ENCODE measurements at places on chromosomes 1 and 21.

DNA sequence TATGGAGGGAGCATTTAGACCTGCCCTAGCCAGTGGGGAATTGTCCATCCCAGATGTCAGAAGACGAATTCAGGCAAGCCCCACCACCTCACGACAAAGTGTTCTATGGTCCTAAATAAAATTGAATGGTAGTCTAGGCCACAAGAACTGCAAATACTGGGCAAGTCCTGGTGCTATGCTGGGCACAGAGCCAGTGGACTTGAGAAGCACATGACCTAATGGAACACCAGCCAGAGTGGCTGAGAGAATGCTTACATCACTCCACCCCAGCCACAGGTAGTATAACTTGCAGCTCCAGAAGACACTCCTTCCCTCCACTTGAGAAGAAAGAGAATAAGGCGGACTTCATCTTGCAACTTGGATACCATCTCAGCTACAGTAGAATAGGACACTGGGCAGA, 567.3 kb upstream of the CXADR start:
- DNase-seq, result no peak

DNA sequence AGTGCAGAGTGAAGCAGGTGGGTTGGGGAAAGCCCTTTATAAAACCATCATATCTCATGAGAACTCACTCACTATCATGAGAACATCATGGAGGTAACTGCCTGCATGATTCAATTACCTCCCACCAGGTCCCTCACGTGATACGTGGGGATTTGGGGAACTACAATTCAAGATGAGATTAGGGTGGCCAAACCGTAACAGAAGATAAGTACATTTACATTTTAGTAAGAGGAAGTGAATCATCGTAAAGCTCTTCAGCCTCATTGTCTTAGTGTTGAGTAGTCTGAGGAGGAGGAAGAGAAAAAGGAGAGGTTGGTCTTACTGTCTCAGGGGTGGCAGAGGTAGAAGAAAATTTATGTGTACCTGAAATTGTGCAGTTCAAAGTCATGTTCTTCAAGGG, 1053.4 kb upstream of the ADGRL4 start:
- DNase-seq, result no peak

GRCh38 chr1:165119086-165119485, 237.4 kb downstream of the LMX1A start:
- no peak for DNase-seq

DNA sequence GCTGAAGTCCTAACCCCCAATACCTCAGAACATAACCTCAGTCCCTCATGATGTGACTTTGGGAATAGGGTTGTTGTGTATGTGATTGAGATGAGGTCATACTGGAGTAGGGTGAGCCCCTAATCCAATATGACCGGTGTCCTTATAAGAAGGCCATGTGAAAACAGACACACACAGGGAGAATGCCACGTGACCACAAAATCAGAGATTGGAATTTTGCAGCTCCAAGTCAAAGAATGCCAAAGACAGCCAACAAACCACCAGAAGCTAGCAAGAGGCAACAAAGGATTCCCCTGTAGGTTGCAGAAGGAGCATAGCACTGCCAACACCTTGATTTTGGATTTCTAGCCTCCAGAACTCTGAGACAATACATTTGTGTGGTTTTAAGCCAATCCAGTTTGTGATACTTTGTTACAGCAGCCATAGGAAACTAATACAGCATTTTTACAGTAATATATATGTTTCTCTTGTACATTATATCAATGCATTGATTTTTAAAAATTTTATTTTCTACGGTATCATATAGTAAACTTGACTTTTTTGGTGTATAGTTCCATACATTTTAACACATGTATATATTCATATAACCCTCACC, 5.4 kb downstream of the ZSWIM5 start:
- no peak for DNase-seq

DNA sequence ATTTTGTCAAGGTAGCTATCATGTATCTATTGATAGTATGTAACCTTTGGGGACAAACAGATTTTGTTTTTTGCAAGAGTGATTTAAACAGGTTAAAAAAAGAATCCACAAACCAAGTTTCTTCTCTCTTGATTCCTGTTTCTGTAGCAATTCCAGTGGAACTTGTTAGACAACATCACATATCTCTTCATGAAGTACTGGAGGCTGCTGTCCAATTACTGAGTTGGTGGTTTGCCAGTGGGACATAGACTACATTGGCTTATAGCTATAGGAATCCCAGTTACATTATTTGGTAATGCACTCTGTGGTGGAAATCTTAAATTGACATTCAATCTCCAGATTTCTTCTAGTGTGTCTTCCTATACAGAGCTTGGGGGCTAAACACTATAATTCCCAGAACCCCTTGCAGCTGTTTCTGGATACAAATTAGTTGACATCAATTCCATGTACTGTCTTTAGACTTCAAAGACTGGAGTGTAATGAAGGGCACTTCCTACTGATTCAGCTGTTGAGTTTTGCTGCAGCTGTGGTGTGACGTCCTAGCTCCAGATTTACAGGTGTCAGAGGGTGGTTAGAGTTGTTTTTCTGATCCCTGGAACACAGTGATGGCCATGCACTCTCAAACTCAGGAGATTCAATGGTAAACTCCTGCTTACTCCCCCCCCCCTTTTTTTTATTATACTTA, 29.4 kb upstream of the GCLM start:
- DNase-seq, result no peak

- no peak for DNase-seq
Observed at GRCh38 chr1:59156526-59157199, 140.2 kb upstream of the FGGY start.

GRCh38 chr1:234477386-234478151, 1.4 kb downstream of the TARBP1 start:
- DNase-seq, result no peak

DNA sequence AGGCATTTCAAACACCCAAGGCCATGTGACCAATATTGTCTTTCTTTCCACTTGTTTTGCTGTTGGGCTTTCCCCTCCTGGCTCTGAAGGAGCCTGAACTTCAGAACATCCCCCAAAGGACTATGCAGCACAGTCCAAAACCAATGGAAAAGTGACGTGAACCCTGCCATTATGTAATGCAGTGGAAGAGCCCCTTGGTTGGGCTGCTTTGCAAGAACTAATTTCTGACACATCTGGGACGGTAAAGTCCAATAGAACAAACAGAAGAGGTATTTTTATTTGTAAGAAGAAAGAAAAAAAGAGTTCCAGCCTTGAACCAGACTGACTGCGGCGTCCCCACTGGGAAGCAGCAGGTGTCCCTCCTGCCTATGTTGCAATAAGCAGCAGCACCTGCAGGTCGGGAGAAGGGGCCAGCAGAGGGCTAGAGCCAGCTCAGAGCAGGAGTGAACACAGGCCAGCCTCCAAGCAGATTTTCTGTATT, 116.7 kb downstream of the CDC7 start:
- DNase-seq, result no peak

DNA sequence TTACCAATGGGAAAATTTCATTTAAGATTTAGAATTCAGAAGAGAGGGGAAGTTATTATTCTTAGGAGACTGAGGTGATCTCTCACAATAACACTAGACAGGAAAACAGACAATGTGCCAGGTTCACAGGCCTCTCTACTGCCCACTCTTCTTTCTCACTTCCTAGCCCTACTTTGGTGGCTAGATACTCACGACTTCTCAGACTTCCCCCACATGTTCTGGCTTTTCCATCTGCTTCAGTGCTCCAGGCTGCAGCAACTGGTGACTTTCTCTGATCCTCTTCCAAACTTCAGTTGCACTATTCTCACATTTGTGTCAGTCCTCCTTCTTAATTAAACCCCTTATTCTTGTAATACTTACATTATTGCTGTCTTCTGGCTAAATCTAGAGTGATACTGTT, 208.7 kb upstream of the KCTD3 start:
- no peak for DNase-seq

DNA sequence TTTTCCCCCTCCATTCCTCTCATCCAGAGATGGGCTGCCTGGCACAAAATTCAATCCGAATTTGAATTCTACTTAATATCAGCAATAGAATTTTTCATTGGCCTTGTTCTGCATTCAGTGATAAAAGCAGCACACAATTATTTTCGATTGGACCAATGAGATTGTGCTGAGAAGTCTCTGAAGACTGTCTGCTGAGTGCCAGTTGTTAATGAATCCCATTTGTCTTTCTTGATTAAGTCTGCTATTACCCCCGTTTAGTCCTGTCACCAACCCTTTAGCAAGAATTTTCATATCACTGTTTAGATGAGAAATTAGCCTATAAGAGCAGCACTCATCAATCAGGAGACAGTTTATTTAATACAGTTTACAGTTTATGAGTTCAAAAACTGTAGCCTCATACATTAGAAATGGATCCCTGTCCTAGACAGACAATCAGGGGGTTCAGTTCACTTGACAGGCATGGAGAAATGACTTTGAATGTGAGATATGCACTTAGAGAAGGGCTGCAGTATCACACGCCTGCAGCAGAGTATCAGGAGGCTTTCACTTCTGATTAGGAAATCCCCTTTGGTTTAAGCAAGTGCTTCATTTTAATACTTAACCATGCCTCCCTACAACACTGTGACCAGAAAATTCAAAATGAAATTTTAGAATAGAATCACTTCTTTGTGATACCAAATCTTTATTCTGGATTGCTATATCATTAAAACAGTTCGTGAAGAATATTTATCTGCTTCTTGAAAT, 304.7 kb upstream of the PTBP2 start:
- no peak for DNase-seq

GRCh38 chr1:162703708-162704107, 71.4 kb downstream of the DDR2 start:
- no peak for DNase-seq

DNA sequence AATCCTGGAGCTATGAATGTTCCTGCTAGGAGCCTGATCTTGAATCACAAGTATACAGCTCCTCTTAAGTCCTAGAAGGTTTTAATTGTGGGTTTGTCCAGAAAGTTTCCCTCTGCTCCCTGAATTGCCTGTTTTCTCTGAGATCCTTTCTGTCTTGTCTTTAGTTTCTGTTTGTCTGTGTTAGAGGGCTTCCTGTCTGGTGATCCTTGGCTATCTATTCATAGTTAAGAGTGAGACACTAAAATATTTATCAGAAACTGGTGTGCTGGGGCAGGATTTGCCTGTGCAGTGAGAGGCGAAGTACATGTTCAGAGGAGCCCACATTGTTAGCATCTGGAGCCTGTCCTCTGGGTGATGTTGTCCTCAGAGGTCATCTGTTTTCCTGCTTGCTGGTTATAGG, 45.4 kb downstream of the ETS2 start:
- no peak for DNase-seq

DNA sequence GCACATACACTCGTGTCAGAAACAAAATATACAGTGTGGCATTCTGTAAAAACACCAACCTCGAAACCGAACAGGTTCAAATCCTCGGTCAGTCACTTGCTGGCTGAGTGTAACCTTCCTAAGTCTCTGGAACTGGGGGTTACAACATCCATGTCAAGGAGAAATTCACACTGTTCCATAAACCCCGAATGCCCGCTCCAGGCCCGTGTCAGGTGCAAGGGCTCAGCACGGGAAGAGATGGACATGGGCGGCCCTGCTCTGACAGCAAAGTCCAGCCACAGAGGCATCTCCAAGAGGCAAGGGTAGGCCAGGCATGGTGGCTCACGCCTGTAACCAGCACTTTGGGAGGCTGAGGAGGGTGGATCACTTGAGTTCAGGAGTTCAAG, 79.5 kb downstream of the SLC66A1 start:
- no peak for DNase-seq

DNA sequence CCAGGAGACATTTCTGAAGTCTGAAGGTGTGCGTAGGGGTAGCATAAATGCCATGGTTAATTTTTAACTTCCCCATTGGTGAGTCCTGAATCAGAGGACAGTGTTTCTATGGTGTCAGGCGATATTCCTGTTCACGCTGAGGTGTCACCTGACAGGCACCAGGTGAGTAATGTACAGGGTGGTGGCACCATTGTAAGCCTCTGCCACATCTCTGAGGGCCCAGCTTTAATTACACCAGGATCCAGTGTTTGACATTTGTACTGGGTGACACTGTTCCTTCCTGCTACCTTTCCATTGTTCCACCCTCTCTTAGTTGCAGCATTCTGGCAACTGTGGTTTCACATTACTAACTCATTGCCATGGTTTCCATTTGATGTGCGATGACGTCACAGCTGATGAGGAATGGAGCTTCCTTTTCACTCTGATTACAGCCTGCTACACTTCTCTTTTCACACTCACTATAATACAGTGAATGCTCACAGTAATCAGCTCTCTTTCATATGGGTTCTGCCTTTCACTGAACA, 40.6 kb upstream of the MARK1 start:
- no peak for DNase-seq

GRCh38 chr1:114093624-114094362, 59.9 kb downstream of the SYT6 start:
- no peak for DNase-seq

DNA sequence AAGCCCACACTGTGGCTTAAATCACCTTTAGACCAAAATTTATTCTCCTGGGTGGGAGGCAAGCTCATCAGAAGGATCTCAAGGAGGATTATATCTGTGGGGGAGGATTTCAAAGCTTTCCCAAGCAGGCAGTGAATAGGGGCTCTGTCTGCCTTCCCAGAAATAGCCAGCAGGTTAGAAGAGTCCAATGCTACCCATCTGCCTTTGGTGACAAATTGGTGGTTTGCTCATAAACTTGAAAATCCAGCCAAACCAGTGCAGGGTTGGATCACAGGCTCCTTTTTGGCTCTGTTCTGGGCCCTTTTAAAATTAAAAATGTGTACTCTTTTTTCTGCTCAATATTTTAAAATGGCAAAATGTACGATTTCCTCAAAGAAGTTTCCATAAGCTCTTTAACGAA, 118.9 kb upstream of the ZC3H11B start:
- no peak for DNase-seq

DNA sequence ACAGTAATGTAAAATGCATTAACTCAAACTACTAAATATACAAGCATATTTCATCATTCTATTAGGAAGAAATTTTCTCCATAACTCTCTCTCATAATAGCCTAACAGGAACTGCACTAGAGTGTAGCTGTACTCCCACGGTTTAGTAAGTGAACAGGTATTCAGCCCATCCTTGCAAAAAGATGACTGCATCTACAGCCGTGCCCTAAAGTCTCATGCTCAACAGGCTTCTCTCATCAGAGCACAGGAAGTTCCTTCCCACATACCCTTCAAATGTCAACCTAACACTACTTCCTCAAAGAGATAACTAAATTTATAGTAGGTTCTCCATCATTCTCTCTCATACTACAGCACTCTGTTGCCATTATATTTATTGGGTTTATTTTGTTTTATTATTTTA, 251.6 kb downstream of the AKT3 start:
- peak; percentile 33 for DNase-seq

DNA sequence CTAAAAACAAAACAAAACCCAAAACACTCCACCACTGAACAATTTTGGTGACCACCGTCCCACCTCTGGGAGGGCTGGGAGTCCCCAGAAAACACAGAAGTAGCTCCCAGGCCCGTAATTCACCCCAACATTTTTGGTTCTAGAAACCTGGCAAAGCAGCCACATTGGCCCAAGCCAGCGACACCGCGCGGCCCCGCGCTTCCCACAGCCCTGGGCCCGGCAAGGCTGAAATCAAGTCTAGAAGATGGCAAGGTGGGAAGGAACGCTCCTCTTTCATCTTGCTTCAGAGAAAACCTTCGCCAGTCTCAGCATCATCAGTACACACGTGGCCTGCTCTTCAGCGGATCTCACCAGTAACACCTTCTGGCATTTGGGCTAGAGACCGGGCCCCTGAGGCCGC, 35.9 kb upstream of the NID1 start:
- DNase-seq, result no peak

All from activated CD8-positive, alpha-beta memory T cell treated with anti-CD3 and anti-CD28 coated beads, Interleukin-2, amount 50 U/mL, for 4 hours (primary cell).